ENCODE measurements at places on chromosomes 4 and X.

GRCh38 chrX:129750971-129751370 lies 12.2 kb downstream of the XPNPEP2 start:
- no peaks in the 10 kb centered on the region for H3K27me3 ChIP-seq
- H3K4me1 ChIP-seq = peaks cover 17% of the 10 kb centered on the region
- DNase-seq = no peak
- H3K4me3 ChIP-seq = no peak overlapping the region

DNA sequence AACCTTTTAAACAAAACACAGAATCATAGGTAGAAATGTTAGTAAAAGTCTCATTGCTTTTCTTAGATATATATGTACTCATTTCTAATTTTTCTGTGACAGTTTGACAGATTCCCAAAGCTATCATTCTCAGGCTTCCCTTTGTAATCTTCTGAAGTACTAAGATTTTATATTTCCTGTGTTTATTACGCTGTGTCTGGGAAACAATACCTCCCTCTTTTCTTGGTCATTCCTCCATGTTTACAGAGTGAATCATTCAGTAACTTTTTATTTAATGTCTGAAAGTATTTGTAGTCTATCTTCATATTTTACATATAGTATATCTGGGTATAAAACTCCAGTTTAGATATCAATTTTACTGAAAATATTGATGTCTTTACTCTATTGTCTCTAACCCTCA lies 1826.3 kb upstream of the IGFBP7 start:
- H3K4me3 ChIP-seq = no peak overlapping the region
- no peaks in the 10 kb centered on the region for H3K36me3 ChIP-seq
- H3K27ac ChIP-seq = no peak overlapping the region
- H3K4me1 ChIP-seq = no peaks in the 10 kb centered on the region

- H3K36me3 ChIP-seq = no peaks in the 10 kb centered on the region
- no peaks in the 10 kb centered on the region for H3K27me3 ChIP-seq
- DNase-seq = no peak
Measured at GRCh38 chr4:5474756-5475155, 233.6 kb downstream of the EVC2 start.

DNA sequence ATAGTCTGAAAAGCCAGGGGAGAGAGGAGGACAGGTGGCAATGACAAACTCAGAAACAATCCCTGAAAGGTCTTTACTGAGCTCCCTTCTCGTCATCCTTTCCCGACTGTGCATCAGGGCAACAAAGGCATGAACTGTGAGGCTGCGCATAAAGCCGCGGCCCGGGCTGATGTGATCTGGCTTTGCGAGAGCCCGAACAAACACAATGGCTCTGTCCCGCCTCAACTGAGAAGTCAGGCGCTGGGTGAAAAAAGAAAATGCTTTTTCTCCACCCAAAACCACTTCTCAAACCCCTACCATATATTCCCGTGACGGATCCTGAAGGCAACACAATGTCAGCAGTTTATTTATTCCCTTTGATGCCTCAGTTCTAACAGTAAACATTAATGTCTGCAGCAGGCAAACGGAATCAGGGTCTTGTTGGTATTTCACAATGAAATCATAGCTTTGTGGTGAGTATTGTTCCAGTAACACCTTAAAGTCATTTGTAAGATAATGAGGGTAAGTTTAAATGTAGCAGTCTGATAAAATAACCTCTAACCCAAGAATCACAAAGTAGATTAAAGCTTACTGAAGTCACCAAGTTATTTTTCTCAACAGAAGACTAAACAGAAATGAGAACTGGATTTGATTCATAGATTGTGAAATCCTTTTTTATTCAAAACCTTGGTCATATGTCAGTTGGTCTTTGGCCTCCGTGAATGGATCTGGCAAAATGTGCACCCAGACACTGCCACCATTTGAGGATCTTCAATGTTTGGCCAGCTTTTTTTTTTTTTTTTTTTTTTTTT lies 67.4 kb downstream of the APBB2 start:
- H3K27me3 ChIP-seq = peaks cover 4% of the 10 kb centered on the region
- H3K27ac ChIP-seq = no peak overlapping the region
- DNase-seq = no peak
- no peaks in the 10 kb centered on the region for H3K4me1 ChIP-seq
- H3K4me3 ChIP-seq = no peak overlapping the region

- no peaks in the 10 kb centered on the region for H3K4me1 ChIP-seq
- H3K4me3 ChIP-seq = no peak overlapping the region
- no peak overlapping the region for H3K27ac ChIP-seq
- H3K36me3 ChIP-seq = no peaks in the 10 kb centered on the region
- no peaks in the 10 kb centered on the region for H3K27me3 ChIP-seq
- no peak for DNase-seq
Measured at GRCh38 chr4:75142850-75143249, 209.9 kb downstream of the PARM1 start.
